ENCODE measurements at places on chromosomes 16 and 17. TPM values are rescaled to one million over a fixed set of nuclear protein-coding genes. Genes with fewer than 3 reads are reported as not detected.

GRCh38 chr17:60106340-60107059, 27.8 kb upstream of the HEATR6 start:
- DNase-seq = no peak

DNA sequence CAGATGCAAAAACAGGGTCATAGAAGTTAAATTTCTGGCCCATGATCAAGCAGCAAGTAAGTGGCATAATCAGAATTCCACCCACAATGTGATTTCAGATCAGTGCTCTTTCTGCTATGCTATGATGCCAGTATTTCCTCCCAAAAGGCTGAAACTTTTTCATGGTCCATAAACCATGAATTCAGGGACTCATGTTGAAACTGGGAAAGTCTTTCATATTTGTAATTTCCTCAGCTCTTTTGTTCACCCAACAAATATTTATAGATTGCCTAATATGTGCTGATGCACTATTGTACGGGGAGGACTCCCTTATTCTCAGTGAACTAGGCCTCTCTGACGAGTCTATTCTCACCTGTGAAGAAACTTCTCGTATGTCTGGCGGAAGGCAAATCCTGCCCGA, 156.3 kb downstream of the MYO1D start:
- no peak for DNase-seq

Gene KRT16
- total RNA-seq = not detected

DNA sequence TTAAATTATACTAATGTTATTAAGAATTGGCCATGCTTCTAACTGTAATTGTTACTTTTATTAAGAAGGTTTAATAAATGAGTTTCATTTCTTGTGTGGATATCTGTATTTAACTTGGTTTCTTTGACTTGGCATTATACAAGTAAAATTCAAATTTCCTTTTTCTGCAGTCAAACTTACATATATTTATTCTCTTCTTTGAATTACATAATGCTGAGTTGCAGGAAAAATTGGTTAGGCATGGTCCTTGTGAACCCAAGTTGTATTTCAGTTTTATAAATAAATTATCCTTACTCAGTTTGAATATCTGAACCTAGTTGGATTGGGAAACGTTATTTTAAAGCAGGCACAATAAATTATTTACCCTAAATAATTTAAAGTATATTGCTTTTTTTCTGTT, 54.8 kb downstream of the NLK start:
- DNase-seq = no peak

Gene CCL3
- 4.7 TPM for total RNA-seq

Gene KCNJ2
- total RNA-seq = not detected

- no peak for DNase-seq
Measured at GRCh38 chr17:71287071-71287823, 833.6 kb upstream of the SOX9 start.

Gene IGFALS
- total RNA-seq = 0.55 TPM

Gene WFIKKN2
- total RNA-seq = not detected

DNA sequence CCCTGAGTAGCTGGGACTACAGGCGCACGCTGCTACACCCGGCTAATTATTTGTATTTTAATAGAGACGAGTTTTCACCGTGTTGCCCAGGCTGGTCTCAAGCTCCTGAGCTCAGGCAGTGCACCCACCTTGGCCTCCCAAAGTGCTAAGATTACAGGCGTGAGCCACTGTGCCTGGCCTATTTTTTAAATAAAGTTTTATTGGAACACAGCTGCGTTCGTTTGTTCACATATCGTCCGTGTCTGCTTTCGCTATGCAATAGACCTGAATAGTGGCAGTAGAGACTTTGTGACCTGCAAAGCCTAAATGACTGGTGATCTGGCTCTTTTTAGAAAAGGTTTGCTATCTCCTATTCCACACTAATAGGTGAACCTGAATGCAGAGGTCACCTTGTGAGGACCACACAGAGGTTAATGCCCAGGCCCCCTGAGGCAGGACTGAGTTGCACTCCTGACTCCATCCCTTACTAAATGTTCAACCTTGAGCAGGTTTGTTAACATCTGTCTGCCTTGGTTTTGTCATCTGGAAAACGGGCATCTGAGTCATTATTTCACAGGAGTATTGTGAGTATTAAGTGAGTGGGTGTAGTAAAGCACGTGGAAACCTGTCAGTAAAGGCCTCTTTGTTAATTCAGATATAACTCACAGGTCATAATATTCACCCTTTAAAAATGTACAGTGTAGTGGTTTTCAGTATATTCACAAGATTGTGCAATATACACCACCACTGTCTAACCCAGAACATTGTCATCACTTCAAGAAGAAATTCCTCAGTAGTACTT, 157.5 kb upstream of the CACNG5 start:
- DNase-seq = no peak

DNA sequence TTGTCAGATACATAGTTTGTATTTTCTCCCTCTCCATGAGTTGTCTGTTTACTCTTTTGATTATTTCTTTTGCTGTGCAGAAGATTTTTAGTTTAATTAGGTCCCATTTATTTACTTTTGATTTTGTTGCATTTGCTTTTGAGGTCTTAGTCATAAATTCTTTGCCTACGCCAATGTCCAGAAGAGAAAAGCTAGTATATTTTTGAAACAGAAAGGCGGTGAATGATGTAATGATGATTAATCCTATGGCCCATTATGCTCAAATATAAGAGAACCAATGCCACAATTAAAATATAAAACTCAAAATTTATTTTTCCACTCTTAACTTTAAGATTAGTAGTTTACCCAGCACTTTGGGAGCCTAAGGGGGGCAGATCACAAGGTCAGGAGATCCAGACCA, 59.8 kb upstream of the SMIM36 start:
- DNase-seq = no peak

All from activated naive CD8-positive, alpha-beta T cell treated with anti-CD3 and anti-CD28 coated beads, Interleukin-2, amount 10 ng/mL, durations not matched to agents 7 days and 5 days (primary cell).